ENCODE measurements at places on chromosomes 7 and 10. TPM values are rescaled to one million over a fixed set of nuclear protein-coding genes. Genes with fewer than 3 reads are reported as not detected.

Gene LEP
- total RNA-seq, result not detected

GRCh38 chr10:114795039-114795438, 26.5 kb upstream of the FHIP2A start:
- no peaks in the 10 kb centered on the region for H3K36me3 ChIP-seq
- no peak overlapping the region for H3K27ac ChIP-seq
- H3K27me3 ChIP-seq, result no peaks in the 10 kb centered on the region
- H3K4me3 ChIP-seq, result no peak overlapping the region

GRCh38 chr10:61451357-61451756, 1.8 kb downstream of the TMEM26 start:
- H3K27me3 ChIP-seq, result peaks cover 4% of the 10 kb centered on the region
- no peaks in the 10 kb centered on the region for H3K36me3 ChIP-seq
- no peaks in the 10 kb centered on the region for H3K4me1 ChIP-seq
- DNase-seq, result no peak
- no peak overlapping the region for H3K27ac ChIP-seq

DNA sequence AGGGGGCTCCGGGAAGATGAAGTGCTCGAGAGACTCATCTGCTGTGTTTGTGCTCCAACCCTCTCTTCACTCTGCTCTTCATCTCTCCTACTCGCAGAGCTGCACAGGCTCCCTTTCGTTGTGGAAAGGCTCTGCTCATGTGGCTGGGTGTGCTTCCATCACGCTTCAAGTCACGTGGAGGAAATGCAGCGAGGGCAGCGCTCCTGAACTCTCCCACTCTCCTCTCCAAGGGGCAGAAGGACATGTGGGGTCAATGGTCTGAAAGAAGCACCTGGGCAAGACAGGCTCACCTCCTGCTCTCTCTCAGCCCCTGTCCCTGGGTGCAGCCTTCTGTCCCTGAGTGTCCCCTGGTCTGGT, 72.6 kb downstream of the USP6NL start:
- no peak overlapping the region for H3K4me3 ChIP-seq
- no peak for DNase-seq
- H3K36me3 ChIP-seq, result no peaks in the 10 kb centered on the region
- no peaks in the 10 kb centered on the region for H3K4me1 ChIP-seq

DNA sequence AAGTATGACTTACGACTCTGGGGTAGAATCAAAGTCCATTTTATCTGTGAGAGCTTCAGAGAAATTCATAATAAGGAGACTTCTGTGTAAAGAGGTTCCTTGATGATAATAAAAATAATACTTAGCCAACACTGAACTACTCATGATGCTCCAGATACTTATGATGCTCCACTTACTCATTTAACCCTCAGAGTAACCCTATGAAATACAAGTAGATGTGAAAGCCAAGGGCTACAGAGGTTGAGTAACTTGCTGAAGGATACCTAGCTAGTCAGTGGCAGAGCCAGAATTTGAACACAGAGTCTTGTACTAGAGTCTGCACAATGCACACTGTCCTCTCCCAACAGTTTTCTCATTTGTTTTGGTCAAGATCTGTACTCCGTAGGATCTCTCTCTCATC, 89.5 kb downstream of the HECW1 start:
- DNase-seq, result no peak
- no peaks in the 10 kb centered on the region for H3K36me3 ChIP-seq
- H3K27me3 ChIP-seq, result no peaks in the 10 kb centered on the region
- no peak overlapping the region for H3K27ac ChIP-seq
- H3K4me1 ChIP-seq, result no peaks in the 10 kb centered on the region

- no peak for DNase-seq
- H3K4me1 ChIP-seq, result peaks cover 6% of the 10 kb centered on the region
- H3K27me3 ChIP-seq, result no peaks in the 10 kb centered on the region
Observed at GRCh38 chr10:31142026-31142425, 110.4 kb upstream of the ZNF438 start.

Measured in CD4-positive, alpha-beta memory T cell (primary cell).